C1 segment of cervical spinal cord (tissue), 14 donors: ENCODE measurements at places on chromosomes 5 and 9.

- DNase-seq, result no peak
Measured at GRCh38 chr9:7093040-7093439, 335.3 kb downstream of the KDM4C start.

- DNase-seq, result no peak
Measured at GRCh38 chr5:179379321-179379890, 34.1 kb upstream of the ADAMTS2 start.

- no peak for DNase-seq
Measured at GRCh38 chr9:89714321-89714720, 109.5 kb downstream of the GADD45G start.

DNA sequence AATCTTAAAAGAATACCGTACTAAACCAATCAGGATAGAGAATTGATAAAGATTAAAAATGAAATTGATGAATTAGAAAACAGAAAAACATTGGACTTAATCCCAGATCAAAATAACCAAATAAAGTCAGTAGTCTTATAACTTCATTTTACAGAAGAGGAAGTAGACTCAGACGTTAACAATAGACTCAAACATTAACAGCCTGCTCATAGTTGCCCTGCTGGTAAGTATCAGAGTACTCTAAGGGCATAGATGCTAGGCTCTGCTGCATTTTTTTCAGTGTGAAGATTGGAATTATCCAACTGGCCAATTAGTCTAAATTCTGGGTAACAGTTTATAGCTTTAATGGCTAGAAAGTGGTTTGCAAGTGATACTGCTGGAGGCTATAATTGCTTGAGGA, 42.9 kb downstream of the ADGRV1 start:
- no peak for DNase-seq

- DNase-seq, result no peak
Measured at GRCh38 chr9:120883608-120883996, 6.6 kb upstream of the PHF19 start.

DNA sequence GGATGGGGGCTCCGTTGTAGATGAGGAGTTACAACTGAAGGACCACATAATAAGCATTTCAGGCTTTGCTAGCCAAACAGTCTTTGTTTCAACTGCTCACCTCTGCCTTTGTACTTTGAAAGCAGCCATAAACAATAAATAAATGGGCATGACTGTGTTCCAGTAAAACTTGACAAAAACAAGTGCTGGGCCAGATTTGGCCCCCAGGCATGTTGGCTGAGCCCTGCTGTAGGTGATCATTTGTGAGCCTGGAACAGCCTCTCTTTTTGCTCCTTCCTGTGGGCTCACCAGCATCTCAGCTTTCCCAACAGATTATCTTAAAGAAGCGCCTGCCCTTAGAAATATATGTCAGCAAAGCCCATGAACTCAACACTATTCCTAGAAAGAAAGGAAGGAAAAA, 149.4 kb downstream of the GOLPH3 start:
- no peak for DNase-seq

DNA sequence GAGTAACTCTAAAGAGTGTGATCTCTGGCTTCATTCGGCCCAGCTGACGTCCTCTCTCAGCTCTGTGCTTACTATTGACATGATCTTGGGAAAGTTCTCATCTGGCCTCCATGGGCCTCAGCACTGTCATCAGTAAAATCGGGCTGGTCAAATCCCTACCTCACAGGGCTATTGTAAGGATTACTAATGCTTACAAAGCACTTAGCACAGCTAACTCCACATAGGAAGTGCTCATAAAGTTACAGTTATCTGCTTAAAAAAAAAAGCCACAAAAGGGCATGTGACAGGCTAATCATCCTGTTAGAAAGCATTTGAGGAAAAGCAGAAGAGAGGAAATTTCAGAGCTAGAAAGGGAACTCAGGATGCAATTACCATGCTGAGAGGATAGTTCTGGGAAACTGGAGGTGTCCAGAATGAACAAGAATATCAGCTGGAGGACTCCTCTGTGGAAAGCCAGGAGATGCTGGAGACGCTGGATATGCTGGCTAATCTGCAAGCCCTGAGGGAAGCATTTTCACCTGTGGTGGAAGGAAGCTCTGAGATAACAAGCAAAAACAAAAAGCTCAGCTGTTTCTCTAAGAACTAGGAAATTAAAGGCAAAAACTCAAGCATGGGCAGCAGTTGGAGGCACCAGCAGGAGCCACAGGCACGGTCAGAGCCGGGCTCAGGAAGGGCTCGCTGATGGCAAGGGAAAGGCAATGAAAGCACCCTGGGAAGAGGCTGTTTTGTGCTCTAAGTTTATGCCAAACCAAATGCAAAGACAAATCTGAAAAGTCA, 4.4 kb upstream of the BHMT start:
- no peak for DNase-seq

DNA sequence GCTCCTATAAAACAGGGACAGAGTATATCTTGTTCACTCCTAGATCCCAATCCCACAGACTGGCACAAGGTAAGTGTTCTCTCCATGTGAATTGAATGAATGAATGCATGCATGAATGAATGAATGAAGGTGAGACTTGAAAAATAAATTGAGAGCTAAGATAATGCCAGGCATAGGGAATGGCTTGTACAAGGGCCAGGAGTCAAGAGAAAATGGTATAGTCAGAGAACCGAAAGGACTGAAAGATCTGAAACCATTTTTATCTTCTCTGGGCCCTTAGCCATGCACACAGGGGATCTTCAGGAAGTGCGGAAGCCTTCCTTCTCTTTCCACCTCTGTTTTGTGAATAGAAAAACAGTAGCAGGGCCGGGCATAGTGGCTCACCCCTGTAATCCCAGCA, 48.4 kb upstream of the FABP6 start:
- DNase-seq, result no peak

DNA sequence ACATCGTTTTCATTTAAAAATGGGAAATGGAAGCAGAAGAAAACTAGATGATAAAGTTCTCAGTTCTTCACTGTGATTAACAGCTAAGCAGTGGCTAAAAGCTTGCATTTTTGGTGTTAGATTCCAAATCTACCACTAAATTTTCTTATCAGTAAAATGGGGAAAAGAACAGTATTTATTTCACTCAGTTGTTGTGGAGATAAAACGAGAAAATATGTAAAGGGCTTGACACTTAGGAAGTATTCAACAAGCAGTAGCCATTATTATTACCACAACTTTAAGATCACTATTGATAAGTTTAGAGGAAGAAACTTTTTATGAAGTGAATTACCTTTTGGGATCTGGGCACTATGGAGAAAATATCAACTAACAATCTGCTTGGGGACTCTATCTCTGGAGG, 4.5 kb downstream of the STOM start:
- DNase-seq, result no peak

DNA sequence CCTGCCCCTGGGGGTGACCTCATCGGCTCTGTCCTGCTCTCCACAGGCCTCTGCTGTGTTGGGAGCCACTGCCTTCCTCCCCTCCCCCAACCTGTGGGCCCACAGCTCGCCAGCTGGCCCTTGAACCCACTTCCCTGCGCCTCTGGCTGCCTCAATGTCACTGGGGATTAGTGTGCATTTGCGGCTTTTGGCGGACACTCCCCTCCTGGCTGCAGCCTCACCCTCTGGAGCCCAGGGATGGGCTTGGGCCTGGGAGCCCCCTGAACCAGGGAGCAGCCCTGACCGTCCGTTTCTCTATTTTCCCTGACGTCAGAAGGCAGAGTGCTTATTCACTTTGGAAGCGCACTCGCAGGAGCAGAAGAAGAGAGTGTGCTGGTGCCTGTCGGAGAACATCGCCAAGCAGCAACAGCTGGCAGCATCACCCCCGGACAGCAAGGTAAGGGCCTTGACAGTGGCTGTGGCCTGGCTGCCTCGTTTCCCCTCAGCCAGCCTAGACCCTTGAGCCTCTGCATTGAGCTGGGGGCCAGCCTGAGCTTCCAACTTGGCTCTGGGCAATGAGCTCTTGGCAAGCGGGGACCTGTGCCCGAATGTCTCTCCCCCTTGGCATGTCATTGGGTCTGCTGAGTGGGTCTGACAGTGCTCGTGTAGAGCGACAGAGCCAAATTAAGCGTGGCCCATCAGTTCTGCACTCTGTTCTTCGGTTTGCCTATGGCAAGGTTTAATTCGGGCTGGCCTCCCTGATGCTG, 73.1 kb downstream of the RGS3 start:
- peak; percentile 84 for DNase-seq
